ENCODE measurements at places on chromosomes 12 and 14. TPM values are rescaled to one million over a fixed set of nuclear protein-coding genes. Genes with fewer than 3 reads are reported as not detected.
A peak's percentile ranks its signal among the peaks of the same experiment; 100 is the strongest.

DNA sequence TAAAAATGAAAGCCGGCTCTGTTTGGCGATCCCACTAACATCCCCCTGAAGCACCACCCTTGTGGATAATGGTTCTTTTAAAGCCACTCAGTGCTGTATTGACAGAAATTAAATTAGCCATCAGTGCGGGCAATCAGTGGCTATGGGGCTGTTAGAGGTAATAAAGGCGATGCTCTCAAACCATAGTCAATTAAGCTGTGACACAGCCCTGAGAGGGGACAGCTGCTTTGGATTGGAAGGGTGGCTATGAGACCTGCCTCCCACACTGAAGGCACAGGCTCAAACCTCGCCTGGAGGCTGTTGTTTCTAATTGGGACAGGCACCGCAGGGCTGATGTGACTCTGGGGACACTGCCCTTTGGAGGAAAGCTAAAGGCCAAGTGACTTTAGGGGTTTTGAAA, 562.2 kb downstream of the VRK1 start:
- no peak overlapping the region for H3K4me3 ChIP-seq
- H3K4me1 ChIP-seq, result no peaks in the 10 kb centered on the region
- H3K36me3 ChIP-seq, result no peaks in the 10 kb centered on the region
- H3K27ac ChIP-seq, result no peak overlapping the region
- H3K27me3 ChIP-seq, result no peaks in the 10 kb centered on the region
- no peak for DNase-seq

DNA sequence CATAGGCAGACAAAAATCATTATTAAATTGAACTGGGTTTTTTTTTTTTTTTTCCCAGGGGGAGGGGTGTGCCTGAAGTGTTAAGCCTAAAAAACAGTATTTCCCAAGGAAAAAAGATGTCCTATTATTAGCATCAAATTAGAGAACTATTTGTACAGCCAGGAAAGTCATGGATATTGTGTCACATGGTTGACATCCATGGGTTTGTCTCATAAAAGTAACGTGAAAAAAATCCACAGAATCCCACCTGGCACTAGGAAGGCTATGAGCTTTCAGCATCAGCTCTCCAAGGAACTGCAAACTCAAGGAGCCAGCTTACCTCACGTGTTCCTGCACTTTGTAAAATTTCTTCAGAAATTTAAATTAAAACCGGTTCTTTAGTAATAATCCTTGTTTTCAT, 69.1 kb upstream of the EGLN3 start:
- H3K36me3 ChIP-seq, result no peaks in the 10 kb centered on the region
- H3K4me1 ChIP-seq, result no peaks in the 10 kb centered on the region
- H3K27ac ChIP-seq, result no peak overlapping the region
- DNase-seq, result no peak
- no peak overlapping the region for H3K4me3 ChIP-seq

DNA sequence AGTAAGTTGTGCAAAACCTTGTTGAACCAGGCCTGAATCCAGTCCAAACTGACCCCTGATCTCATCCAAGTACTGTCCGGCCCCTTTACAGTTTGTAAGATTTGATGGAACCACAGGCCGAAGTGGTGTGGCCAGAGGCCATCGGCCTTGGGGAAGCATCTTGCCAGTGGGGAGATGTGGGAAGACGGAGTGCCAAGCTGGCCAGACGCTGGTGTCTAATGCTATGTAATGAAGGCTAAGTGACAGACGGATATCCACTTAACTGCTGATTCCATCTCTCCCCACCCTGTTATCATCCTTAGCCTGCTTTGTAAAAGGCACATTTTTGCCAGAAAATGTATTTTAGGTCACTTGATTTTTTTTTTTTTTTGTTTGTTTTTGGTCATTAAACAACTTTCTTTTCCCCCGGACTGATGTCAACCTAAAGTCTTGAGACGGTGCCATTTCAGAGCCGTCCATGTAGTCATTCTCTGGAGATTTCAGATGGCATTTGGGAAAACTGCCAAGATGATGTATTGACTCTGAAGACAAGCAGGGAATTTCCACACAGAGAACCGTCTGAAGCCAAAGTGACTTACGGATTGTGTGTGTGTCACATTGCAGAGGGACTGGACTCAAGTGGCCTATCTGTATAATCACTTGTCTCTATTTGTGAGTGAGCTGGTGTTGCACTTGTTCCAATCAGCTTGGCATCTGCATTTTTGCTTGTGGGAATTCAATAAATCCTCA, 86.5 kb upstream of the MANSC4 start:
- no peaks in the 10 kb centered on the region for H3K27me3 ChIP-seq
- DNase-seq, result no peak
- H3K36me3 ChIP-seq, result no peaks in the 10 kb centered on the region
- H3K4me1 ChIP-seq, result peaks cover 5% of the 10 kb centered on the region

DNA sequence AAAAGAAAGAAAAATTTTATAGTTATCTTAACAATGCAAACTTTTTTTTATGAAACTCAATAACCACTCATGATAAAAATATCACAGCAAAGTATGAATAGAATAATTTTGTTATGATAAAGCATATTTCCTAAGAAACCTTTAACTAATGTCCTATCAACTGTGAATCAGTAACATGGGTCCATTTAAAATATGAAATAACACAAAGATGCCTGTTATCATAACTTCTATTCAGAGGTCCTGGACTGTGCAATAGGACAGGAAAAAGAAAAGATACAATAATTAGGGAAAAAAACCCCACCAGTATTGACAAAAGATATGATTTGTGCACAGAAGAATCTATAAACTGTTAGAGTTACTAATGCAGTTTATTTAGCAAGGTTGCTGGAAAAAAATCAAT, 245.4 kb downstream of the FOXN3 start:
- DNase-seq, result no peak
- peaks cover 3% of the 10 kb centered on the region for H3K36me3 ChIP-seq
- no peak overlapping the region for H3K27ac ChIP-seq

DNA sequence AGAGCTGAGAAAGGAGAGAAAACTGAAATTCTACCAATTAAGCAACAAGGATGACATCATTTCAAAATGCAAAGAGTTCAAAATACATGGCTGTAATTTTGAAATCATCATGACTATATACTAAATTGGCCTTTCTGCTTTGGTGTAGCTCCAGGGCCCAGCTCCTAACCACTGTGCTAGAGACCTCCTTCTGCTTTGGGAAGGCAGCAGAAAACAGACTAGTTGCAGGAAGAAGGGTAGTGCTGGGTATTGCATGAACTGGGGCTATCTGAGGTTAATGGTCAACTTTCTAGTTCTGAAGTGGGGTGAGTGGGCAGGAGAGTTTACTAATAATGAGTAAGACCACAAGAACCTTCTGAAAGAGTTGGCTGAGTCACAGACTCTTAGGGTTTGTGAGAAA, 66.2 kb downstream of the PTGER2 start:
- H3K27ac ChIP-seq, result no peak overlapping the region
- no peaks in the 10 kb centered on the region for H3K4me1 ChIP-seq
- H3K27me3 ChIP-seq, result no peaks in the 10 kb centered on the region
- H3K4me3 ChIP-seq, result no peak overlapping the region
- no peaks in the 10 kb centered on the region for H3K36me3 ChIP-seq
- no peak for DNase-seq

The AQP5 gene
- 2.1 TPM for total RNA-seq

DNA sequence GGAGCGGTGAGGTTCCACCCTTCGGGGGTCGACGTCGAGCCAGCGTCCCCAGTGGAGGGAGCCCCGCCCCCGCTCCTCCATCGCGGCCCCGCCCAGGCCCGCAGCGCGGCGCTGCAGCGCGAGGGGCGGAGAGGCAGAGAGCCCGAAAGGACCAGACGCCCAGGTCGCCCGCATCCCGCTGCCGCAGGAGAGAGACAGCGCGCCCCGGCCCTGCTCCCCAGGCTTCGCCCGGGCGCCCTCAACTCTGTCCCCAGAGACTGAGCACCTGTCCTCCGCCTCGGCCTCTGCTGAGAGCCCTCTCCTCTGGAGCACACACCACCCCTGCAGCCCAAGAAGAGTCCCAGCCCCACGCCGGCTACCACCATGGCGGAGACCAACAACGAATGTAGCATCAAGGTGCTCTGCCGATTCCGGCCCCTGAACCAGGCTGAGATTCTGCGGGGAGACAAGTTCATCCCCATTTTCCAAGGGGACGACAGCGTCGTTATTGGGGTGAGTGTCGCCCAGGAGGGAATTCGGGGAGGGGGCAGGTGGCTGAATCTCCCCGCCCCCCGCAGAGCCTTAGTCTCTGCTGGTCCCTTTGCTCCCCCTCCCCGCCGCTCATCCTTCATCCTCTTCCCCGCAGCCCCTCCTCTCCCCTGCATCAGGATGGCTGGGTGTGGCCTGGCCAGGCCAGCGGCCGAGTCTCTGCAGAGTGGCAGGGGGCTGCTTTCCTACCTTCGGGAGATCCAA, at the start of gene KIF5A:
TSS of gene KIF5A (plus strand) at position 136 of the 732 bp plus-strand sequence. CDS start at position 364, 228 bp downstream.
- no peak for DNase-seq
- peaks cover 17% of the 10 kb centered on the region for H3K27me3 ChIP-seq
- H3K27ac ChIP-seq, result no peak within 1 kb of the TSS
- no peaks in the 10 kb centered on the region for H3K36me3 ChIP-seq
- H3K4me1 ChIP-seq, result no peaks in the 10 kb centered on the region

- H3K27ac ChIP-seq, result no peak overlapping the region
- no peaks in the 10 kb centered on the region for H3K4me1 ChIP-seq
- no peak for DNase-seq
- no peaks in the 10 kb centered on the region for H3K36me3 ChIP-seq
- no peak overlapping the region for H3K4me3 ChIP-seq
These were observed 47.1 kb downstream of the TBX3 start for GRCh38 chr12:114636723-114637480.

GRCh38 chr12:64362721-64363305, 27.7 kb downstream of the C12orf56 start:
- H3K4me3 ChIP-seq, result no peak overlapping the region
- DNase-seq, result no peak
- H3K27me3 ChIP-seq, result no peaks in the 10 kb centered on the region
- H3K27ac ChIP-seq, result no peak overlapping the region
- no peaks in the 10 kb centered on the region for H3K4me1 ChIP-seq

DNA sequence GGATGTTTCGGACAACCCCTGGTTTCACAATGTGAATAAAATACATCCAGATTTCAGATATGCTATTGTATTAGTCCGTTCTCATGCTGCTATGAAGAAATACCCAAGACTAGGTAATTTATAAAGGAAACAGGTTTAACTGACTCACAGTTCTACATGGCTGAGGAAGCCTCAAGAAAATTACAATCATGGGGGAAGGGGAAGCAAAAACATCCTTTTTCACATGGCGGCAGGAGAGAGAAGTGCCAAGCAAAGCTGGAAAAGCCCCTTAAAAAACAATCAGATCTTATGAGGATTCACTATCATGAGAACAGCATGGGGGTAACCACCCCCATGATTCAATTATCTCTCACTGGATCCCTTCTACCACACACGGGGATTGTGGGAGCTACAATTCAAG, 451.7 kb downstream of the MDGA2 start:
- DNase-seq, result no peak
- no peak overlapping the region for H3K4me3 ChIP-seq
- H3K4me1 ChIP-seq, result no peaks in the 10 kb centered on the region

- H3K4me1 ChIP-seq, result no peaks in the 10 kb centered on the region
- no peaks in the 10 kb centered on the region for H3K27me3 ChIP-seq
- H3K4me3 ChIP-seq, result peak within 1 kb of the TSS; percentile 57
- peaks cover 7% of the 10 kb centered on the region for H3K36me3 ChIP-seq
- DNase-seq, result no peak
These were observed at the start of gene GPR135 for GRCh38 chr14:59465316-59466135. Gene GPR135 (minus strand): TSS chr14:59465380. CDS start chr14:59465226, 154 bp downstream.

GRCh38 chr12:109130297-109131153, 14.1 kb downstream of the ACACB start:
- H3K36me3 ChIP-seq, result no peaks in the 10 kb centered on the region
- H3K4me3 ChIP-seq, result no peak overlapping the region
- no peak for DNase-seq
- H3K4me1 ChIP-seq, result peaks cover 60% of the 10 kb centered on the region
- H3K27me3 ChIP-seq, result no peaks in the 10 kb centered on the region
- H3K27ac ChIP-seq, result peak overlapping the region; percentile 82

GRCh38 chr12:62725781-62726180, 209.2 kb downstream of the PPM1H start:
- no peak for DNase-seq
- peaks cover 29% of the 10 kb centered on the region for H3K4me1 ChIP-seq
- H3K27ac ChIP-seq, result no peak overlapping the region
- no peaks in the 10 kb centered on the region for H3K27me3 ChIP-seq

DNA sequence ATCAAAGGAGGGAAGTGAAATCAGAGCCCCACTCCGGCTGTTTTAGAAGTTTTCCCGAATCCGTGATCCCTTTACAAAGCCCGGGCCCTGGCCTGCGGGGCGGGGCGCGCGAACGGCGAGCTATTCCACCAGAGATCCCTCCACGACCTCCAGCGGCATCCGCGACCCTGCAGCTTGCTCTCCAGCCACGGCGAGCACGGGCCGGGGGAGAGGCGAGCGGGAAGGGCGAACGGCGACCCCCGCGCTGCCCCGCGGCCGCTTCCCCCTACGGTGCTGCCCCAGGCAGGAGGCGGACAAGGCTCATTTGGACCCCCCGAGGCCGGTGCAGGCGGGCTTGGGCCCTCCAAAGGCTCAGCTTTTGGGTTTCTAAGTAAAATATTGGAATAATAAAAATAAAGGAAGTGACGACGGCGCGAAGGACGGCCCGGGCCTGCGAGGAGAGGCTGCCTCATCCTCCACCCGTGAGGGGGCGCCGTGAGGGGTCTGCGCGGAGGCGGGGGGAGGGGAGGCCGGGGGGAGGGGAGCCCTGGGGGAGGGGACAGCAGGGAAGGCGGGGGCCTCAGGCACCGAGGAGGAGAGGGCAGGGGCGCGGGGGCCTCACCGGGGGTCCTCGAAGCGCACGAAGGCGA, 613 bp downstream of the SRSF9 start:
- no peak for DNase-seq
- peaks cover 26% of the 10 kb centered on the region for H3K36me3 ChIP-seq
- H3K4me1 ChIP-seq, result no peaks in the 10 kb centered on the region
- H3K4me3 ChIP-seq, result peak overlapping the region; percentile 87
- no peaks in the 10 kb centered on the region for H3K27me3 ChIP-seq
- peak overlapping the region; percentile 94 for H3K27ac ChIP-seq

- no peaks in the 10 kb centered on the region for H3K4me1 ChIP-seq
- no peaks in the 10 kb centered on the region for H3K36me3 ChIP-seq
- H3K27ac ChIP-seq, result no peak overlapping the region
- no peaks in the 10 kb centered on the region for H3K27me3 ChIP-seq
- no peak for DNase-seq
- H3K4me3 ChIP-seq, result no peak overlapping the region
These were observed 124.6 kb upstream of the E2F7 start for GRCh38 chr12:77189901-77190416.

The HRK gene
- 0.08 TPM for total RNA-seq

Data from right atrium auricular region (tissue), 2 donors.